Stimulated activated CD4-positive, alpha-beta T cell treated with anti-CD3 and anti-CD28 coated beads, TNF-alpha, amount 100 ng/mL, for 24 hours (primary cell): ENCODE measurements at places on chromosomes 16 and 17.

GRCh38 chr16:73000907-73001521 is 46.9 kb downstream of the ZFHX3 start:
- no peak for DNase-seq

DNA sequence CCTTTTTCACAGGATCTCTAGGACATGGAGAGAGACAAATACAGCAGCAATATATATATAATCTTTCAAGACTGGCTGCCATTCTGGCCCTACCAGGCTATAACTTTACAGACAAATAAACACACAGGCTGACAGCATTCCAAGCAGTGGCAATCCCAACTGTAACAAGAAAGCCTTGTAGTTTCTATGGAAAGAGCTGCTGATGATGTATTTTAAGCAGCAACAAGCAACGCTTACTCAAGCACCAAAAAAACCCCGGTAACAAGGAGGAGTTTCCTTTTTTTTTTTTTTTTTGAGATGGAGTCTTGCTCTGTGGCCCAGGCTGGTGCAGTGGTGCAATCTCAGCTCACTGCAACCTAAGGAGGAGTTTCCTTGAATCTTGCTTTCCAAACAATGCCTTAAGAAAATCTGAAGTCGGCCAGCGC is 23.2 kb downstream of the LSM12 start:
- DNase-seq, result no peak

- DNase-seq, result no peak
These were observed 66.6 kb downstream of the NOS2 start for GRCh38 chr17:27733773-27734172.

DNA sequence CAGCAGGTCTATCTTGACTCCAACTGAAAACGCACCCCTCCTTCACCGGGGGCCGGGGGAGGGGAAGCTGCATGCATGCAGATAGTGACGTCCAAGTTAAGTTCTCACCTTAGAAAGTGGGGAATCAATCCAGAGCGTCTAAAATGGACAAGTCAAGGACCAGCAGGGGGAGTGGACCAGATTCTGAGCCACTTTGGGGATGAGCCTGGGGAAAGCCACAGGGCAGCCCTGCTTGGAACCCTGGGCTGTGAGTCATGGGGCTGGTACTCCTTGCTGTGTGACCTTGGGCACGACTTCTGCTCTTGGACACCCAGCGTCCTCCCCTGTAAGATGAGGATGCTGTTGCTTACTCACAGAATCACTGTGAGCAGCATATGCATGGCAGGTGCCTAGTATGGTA is 9.1 kb downstream of the TNFRSF13B start:
- no peak for DNase-seq

GRCh38 chr17:36937959-36938565 is 787 bp downstream of the LHX1 start:
- DNase-seq, result no peak

DNA sequence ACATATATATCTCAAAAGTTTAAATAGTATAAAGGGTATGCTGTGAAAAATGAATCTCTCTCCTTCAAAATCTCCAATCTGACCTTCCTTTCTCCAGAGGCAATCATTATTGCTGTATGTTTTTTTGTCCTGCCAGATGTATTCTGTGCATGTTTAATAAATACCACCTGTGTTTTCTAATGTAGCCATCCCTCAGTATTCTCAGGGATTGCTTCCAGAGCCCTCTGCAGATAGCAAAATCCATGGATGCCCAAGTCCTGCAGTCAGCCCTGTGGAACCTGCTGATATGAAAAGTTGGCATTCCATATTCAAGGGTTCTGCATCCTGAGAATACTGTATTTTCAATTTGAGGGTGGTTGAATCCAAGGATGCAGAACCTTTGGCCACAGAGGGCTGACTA is 42.9 kb downstream of the BPTF start:
- DNase-seq, result no peak

DNA sequence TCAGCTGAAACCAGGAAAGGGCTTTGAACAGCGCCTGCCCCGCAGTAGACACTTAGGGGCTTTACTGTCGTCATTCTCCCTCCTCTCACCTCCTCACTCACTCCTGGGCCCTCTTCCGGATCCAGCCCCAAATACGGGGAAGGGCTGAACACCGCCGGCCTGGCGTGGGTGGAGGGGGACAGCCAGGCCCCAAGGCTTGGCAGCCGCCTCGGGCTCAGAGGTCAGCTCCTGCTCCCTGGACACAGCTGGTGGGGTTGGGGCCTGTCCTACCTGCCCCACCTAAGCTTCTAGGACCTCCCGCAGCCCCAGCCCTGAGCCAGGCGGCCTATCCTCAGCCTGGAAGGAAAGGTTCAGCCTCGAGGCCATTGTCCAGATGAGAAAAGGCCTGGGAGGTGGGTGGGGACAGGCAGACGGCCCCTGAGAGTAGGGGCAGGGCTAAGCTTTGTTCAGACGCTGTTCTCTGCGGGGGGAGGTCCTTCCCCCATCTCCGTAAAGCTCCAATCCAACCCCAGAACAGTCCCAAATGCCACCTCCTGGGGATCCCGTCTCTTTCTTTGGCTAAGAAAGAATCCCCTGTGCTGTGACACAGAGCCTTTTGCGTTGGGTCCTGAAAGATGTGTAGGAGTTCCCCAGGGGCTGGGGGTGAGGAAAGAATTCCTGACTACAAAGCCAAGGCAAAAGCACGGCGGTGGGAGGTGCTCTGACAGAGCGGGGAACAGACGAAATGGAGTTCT is 881 bp upstream of the LLGL1 start:
- no peak for DNase-seq

DNA sequence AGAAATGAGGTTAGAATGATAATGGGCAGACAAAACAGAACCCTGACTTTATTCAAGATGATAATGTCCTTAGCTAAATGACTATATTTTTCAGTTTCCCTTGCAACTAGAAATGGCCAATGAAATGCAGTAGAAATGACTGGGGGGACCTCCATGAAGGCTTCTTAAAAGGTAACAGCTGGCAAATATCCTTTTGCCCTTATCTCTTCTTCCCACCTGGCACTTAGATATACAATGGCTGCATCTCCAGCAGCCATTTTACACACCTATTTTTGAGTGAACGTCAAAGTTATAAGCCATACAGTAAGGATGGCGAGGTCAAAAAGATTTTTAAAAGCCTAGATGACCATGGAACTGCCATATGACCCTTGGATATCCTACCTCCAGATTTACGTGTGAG is 39.9 kb downstream of the USP32 start:
- no peak for DNase-seq

DNA sequence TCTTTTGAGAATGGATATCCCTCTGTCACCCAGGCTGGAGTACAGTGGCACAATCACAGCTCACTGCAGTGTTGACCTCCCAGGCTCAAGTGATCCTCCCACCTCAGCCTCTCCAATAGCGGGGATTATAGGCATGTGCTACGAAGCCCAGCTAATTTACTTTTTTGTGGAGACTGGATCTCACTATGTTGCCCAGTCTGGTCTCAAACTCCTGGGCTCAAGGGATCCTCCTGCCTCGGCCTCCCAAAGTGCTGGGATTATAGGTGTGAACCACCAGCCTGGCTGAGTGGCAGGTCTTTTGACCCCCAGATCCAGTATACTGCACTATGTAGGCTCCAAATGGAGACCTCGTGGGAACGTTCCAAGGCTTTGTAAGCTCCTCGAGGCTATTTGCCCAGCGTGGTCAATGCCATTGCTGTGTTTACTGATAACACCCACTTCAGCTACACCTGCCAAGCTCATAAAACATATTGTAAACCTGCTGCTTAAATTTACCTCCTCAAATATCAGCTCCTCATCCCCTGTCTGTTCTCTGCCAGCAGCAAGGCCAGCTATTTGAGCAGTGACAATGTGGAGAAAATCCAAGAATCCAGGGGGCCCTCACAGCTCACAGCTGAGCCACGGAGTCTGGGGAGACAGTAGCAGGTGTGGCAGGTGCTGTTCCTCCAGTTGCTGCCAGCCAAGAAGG is 16.2 kb upstream of the KIFC3 start:
- DNase-seq, result no peak

- DNase-seq, result no peak
These were observed 1.6 kb downstream of the KCNG4 start for GRCh38 chr16:84237994-84238750.

DNA sequence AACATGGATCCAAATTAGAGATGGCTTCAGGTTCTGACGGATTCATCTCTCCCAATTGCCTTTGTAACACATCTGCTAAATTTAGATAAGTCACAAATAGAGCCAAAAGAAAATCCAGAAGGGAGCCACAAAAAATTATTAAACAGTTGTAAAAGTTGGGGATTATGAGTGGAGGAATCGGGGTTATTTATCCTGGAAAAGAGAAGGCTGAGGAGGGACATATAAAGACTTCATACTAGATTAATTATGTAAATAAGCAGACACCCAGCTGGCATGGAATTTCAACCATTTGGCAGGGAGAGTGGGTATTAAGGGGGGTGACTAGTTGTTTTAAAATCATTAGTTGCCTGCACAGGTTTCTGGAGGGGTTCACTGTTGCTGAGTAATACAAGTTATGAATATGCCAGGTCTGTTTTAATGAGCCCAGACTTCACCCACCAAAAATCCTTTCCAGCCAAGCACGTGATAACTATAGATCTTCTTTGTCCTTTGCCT is 89.6 kb downstream of the CDH13 start:
- no peak for DNase-seq
